ENCODE measurements at places on chromosomes 3 and 15.

GRCh38 chr3:27310688-27311087 is 58.5 kb downstream of the NEK10 start:
- no peak for DNase-seq

- DNase-seq: no peak
These were observed 4.0 kb downstream of the MNS1 start for GRCh38 chr15:56460947-56461346.

GRCh38 chr3:133843634-133844033 is 38.0 kb downstream of the SRPRB start:
- no peak for DNase-seq

DNA sequence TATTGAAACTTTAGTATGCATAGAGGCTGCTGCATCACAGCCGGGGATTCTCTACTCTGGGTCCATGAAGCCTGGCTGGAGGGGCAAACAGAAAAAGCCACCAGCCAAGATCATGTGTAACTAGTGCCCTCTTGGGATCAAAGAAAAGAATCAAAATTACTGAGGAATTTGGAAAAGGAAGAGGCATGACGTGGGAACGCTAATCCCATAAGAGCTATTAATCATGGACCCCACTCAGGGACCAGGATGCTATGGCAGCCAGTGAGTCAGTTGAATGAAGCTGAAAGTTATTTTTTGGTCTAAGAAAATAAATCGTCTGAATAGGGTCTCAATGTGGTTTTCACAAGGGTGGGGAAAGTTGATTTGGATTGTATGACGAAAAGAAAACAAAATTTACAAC is 1165.1 kb downstream of the ROBO2 start:
- peak; percentile 51 for DNase-seq

DNA sequence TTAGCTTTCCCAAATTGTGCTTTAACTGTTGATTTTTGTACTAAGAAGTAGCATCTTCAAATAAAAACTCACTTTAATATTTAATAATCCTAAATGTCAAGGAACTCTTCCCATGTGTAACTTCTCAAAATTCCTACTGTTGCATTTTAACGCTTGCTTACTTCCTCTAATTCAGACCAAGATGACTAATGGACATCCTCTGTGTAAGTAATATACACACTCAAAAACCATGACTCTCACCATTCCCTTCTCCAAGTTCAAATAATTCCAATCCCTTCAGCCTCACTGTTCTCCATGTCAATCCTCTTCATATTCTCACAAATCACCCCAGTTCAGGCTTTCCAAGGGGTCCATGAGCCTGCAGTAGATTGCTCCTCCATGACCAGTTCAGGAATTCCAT is 13.0 kb downstream of the MRPL46 start:
- DNase-seq: peak; percentile 35

GRCh38 chr15:77904901-77905300 is 172.6 kb downstream of the TBC1D2B start:
- no peak for DNase-seq

GRCh38 chr3:67487564-67488114 is 166.8 kb downstream of the SUCLG2 start:
- DNase-seq: no peak

GRCh38 chr3:124584245-124584551 is 146.1 kb upstream of the UMPS start:
- no peak for DNase-seq

- DNase-seq: peak; percentile 7
These were observed 88.9 kb downstream of the CLSTN2 start for GRCh38 chr3:140023616-140024530.

DNA sequence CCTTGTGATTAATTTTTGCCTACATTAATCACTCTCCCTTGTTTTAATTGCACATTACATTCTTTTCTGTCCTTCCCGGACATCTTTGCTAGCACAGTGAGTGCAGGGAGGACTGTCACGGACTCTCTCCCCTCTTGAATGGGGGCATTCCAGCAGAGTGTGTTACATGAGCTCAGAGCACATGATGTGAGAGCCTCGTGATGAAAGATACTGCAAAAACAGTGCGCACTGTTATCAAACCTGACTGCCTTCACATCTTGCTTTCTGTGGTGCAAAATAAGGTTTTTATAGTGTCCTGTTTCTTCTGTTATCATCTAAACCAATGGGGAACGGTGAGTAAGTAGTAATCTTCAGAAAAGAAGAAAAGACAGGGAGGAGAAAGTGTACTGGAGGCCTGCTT is 167.5 kb downstream of the PGPEP1L start:
- no peak for DNase-seq

GRCh38 chr15:99982662-99983061 is 249.4 kb upstream of the LYSMD4 start:
- no peak for DNase-seq

DNA sequence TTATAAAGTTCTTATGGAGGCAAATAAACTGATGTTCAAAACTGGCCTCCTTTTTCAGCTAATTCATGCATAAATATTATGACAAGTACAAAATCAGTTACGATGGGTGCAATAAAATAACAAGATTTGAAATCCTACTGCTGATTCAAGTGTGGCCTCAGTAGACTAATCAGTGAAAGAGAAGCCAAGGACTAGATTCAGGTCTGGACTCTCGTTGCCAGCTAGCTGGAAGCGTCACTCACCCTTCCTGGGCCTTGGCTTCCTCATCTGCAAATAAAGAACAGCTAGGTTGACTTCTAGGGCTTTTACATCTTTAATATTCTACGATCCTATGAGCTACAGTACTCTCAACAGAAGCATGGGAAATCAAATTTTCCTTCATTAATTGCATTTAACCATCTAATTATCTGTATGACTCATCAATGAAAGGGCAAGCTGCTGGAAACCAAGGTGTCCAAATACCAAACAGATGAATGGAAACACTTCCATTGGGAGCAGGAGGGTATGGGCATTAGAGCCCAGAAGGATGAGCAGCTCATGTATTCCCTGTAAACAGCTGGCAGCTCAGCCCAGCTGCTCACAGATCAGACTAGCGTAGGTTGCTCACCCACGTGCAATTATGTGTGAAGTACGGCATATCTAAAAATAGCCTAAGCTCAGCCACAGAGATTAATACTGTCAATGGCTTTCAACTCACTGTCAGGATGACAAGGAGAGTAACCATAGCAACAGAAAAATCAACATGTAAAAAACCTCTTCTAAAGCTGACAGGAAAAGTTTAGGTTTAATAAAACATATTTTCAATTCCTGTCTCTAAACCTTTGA is 294.8 kb downstream of the PLCL2 start:
- peak; percentile 35 for DNase-seq

GRCh38 chr3:143326983-143327778 is 207.6 kb downstream of the CHST2 start:
- DNase-seq: no peak

GRCh38 chr15:47186075-47186474 is 531.2 kb upstream of the SEMA6D start:
- no peak for DNase-seq

DNA sequence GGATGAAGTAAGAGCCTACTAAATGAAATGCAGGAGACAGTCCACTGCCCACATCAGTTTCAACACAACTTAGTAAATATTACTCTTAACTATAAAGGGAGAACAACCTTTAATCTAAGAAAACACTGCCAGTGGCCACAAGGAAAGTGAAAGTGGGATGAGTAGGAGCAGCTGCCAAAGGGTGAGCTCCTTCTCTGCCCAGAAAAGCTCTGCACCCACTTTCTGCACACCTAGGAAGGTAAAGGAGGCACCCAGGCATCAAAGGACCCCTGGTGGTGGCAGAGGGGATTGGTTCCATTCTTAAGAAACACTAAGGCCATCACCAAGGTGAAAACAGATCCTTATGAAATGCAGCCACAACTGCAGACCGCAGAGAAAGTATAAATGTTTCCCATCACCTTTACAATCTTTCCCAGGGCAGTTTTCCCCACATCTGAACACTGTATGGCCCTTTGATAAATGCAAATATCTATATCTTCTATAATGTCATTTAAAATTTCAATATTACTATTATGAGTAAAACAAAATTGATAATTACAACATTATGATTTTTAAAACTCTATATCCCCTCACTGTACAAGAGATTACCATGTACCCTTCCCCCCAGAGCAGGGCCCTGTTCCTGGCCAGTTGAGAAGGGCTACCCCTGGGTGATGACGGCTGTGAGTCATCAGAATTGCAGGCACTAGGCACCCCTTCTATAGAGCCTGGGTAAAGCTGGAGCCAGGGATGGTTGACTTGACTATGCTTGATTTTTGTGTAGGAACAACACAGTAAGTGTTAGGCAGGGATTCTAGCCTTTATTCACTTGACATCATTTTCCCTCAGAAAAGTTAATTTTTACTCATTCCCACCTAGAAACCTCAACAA is 92.0 kb downstream of the SNRK start:
- peak; percentile 13 for DNase-seq

GRCh38 chr3:64047787-64048186 is 24.5 kb upstream of the PSMD6 start:
- DNase-seq: no peak

- no peak for DNase-seq
These were observed 548.6 kb upstream of the NAALADL2 start for GRCh38 chr3:174310475-174310983.

DNA sequence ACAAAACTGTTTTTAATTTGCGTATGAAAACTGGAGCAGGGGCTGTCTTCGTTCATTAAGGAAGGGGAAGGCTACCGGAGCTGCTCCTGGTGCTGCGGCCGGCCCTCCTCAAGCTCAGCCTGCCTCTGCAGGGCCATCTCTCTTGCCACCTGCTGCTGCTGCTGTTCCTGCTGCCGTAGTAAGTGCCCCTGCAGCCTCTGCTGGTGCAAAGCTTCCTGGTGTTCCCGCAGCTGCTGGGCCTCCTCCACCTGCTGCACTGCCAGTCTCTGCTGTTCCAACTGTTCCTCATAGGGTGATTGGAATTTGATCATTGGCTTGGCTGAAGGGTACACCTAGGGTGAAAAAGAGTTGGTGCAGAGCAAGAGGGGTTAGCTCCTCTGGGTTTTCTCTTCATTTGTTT is 66.0 kb downstream of the GOLIM4 start:
- no peak for DNase-seq

DNA sequence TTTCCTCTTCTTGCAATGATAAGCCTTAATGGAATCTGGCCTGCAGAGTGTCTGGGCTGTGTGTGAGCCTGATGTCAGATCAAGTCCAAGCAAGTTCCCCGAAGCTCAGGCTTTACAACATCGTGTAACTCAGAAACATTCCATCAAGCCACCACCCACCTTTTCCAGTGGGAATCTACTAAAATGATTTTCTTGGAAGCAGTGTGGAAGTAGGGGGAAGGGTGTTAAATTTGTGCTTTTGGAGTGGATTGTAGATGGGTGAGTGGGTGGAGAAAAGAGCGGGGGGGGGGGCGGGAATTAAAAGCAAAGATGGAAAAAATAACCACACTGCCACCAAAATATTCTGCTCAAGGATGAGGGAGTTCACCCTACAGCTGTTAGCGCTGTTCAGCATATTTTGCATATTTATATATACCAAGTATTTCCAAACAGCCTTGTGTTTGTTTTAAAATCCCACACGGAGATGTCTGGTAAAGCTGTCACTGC is 53.6 kb downstream of the VGLL3 start:
- DNase-seq: peak; percentile 95

DNA sequence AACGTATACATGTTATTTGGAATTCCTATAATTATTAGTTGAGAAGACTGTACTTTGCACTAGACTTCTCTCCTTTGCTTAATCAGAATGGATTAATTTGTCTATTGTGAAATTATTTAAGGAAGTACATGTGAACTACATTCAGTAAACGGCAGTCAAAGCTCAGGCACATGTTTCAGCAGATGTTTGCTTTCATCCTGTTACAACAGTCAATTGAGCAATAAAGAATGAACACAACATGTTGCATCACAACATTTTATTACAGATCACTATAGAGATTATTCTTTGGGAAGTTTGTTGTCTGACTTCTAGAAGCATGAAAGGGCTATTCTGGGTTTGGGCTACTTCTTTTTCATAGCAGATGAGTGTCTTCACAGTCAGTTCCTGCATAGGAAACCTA is 39.2 kb downstream of the RAB27A start:
- peak; percentile 88 for DNase-seq

- DNase-seq: no peak
These were observed 1360.9 kb upstream of the ALCAM start for GRCh38 chr3:104005815-104006214.

GRCh38 chr15:78507831-78508160 is 419 bp downstream of the HYKK start:
- no peak for DNase-seq

GRCh38 chr3:129281726-129282125 is 3.1 kb downstream of the HMCES start:
- no peak for DNase-seq

DNA sequence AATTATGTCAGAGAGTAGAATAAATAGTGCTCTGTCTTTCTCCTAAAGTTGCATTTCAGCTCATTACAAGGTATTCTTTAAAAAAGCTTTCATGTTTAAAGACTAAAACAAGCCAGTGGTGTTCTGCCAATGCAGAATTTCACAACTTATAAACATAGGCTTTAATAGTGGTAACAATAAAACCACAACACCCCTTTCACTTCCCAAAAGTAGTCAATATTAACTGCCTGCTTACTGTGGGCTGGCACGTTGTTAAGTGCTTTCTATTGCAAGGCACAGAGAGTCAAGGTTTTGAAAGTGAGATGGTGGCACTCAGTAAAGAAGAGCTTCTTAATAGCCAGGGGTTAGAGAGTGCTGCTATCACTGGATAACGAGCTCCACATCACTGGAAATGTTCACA is 8.4 kb upstream of the RTP1 start:
- DNase-seq: peak; percentile 51

- no peak for DNase-seq
These were observed 55.9 kb upstream of the THRB start for GRCh38 chr3:24550588-24550987.

DNA sequence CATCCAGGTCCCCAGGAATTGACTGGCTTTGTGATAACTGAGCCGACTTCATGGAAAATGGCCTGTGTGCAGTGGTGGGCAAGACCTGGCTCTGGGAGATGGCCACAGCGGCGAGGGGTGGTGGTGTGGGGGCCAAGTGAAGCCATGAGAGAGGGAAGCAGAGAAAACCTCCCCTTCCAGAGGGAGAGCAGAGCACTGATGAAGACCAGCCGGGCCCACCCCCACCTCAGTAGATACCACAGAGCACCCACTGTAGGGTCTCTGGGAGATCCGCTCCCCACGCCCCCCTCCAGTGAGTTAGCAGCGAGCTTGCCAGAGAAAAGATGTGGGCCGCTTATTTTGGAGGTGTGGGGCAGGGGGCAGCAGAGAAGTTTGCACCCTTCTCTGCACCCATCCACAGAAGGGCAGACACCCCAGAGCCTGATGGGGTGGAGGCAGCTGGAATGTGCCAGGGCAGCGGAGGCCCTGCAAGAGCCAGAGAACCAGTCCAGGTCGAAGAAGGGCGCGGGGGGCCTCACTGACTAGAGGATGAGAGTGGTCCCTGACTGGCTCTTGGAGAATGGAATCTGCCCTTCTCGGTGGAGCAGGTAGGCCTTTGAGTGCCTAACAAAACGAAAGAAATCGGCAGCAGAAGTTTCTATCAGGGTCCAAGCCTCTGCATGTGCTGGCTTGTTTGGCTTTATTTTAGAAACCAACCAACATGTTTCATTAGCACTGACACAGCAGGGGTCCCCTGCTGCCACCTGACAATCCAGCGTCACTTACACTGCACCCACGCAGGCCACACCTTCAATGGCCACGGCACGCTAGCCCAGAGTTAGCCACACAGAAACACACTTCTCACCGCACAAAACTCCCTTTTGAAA is 28.3 kb downstream of the MELTF start:
- no peak for DNase-seq

All from fibroblast of the aortic adventitia (primary cell).